ENCODE measurements at places on chromosomes 5 and 9.
A peak's percentile ranks its signal among the peaks of the same experiment; 100 is the strongest.

DNA sequence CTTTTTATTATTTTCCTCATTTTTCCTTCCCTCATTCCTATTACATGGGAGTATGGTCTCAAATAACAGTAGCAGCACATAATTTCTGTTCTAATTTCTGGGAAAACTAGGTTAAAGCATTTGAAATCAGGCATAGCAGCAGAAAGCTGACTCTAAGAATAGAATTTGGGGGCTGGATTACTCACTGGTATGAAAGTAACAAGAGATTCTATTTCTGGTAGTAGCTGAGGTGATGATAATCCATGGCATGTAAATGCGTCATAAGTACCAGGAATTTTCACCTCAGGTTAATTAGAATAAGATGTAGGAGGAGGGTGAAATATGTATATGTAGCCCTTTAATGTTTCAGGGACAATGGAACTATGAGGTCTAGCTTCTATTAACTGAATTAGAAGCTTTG, 662.0 kb downstream of the PTPRD start:
- DNase-seq, result no peak

- DNase-seq, result no peak
Measured at GRCh38 chr5:52177193-52177592, 610.5 kb upstream of the ITGA1 start.

DNA sequence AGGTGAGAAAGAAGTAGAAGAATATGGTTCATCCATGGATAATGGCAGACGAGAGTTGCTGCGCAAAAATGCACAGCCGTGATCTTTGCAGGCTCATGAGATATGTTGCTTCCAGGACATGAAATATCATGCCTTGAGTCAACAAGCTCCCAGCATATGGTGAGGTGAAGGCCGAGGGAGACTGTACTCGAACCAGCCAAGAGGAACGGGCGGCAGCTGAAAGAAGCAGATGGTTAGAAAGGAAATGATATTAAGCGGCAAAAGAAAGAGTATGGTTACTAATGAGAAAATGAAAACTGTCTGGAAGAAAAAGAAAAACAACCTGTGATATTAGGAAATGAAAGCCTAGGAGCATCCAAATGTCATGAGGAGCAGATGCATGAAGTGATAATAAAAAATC, 344.7 kb upstream of the DAP start:
- no peak for DNase-seq

DNA sequence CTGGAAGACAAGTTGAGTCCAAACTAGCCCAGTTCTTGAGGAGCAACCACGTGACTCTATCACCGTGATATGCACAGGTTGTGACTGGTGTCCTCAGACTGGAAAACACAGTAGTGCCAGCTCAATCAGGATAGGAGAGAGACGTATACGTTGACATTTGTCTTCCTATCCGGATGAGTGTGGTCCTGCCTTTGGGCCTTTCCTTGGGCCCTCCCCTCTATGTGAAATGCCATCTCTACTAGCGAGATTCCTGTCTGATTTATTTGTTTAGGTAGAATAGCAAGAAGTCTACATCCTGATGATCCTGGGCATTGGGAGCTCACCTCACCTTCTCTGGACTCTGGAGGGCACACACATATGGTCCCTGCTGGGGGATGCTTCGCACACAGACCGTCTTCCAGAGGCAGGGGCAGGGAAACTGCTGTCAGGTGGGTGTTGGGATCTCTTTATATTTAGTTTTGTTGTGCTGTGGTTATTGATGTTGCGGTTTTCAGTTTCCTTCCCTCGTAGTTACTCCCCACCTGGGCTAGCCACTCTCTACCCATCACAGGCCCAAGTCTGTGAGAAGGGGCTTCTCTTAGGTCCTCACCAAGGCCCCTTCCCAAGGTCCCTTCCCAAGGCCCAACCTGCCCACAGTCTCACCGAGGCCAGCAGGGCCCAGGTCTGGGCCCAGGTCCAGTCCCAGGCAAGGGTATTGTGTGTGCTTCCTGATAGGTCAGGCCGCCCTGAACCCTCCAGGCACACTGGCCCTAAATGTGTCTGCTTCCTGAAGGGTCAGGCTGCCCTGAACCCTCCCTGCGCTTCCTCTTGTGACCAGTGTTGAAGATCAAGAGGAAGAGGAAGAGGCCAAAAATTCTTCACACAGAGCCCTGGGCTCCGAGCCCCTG, 19.0 kb upstream of the SPINK4 start:
- peak; percentile 15 for DNase-seq

DNA sequence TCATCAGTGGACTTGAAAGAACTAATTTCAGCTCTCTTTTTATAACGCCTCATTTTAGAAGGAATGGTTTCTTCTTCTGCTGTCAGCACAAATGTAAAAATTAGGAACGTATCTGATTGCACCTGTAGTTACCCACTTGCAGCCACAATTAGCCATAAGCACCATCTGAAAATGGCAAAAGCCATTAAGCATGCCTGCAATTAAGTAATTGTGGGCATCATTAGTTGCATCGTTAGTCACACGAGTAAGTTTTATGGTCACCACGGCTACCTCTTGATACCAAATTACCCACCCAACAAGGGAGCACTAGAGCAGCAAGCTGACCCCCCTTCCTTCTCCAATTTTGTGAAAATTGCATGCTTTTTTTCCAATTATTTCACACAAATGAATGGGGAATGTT, 25.8 kb upstream of the SLC44A1 start:
- DNase-seq, result no peak

DNA sequence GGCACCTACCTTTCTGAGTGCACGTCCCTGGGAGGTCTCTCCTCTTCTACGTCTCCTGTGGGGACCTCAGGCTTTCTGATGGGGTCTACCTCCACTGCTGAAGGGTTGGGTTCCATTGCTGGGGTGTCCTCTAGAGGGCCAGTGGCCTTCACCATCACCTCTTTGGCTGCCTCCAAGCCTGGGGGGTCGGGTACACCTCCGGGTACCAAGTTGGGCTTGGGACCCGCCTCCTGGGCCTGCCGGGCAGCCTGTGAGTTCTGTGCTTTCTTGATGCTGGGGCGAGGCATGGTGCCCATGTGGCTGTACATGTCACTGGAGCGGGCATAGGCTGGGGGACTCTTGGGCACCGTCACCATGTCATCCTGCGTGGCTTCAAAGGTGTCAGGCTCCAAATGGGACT, 4.5 kb downstream of the SH2D3C start:
- no peak for DNase-seq

DNA sequence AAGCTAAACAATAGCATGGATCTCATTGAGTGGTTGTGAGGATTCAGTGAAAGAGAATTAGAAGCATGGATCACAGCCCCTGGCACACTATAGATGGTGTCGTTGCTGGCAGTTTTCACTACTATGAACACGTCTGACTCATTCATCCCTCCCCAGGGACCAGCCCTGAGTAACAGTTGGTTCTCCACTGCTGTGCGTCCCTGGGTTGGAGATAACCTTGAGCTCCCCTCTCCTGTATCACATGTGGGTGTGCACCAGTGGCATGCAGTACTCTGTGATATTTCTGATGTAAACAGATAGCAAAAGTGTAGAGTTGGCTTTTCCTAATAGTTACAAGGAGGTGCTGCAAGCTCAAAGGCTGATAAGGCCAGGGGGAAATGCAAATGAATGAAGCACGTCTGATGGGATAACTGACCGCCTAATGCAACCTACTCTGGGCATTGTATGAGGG, 8.8 kb upstream of the LCP2 start:
- no peak for DNase-seq

DNA sequence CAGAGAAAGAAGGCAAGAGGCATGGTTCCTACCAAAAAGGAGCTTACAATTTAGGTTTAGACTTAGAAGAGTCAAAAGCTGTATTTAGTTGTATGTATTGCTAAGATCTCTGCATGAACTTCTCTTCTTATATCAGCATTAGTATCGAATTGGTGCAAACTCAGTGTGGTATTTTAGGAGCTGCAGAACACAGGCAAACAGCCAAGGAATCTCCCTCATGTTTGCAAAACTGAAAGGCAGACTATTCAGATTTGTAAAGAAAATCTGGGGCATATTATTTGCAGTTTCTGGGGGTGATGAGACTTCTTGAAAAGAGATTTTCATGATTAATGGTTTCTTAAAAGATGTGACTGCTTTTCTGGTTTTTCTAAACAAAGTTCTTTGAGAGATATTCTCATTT, 252.7 kb downstream of the CEMIP2 start:
- no peak for DNase-seq

DNA sequence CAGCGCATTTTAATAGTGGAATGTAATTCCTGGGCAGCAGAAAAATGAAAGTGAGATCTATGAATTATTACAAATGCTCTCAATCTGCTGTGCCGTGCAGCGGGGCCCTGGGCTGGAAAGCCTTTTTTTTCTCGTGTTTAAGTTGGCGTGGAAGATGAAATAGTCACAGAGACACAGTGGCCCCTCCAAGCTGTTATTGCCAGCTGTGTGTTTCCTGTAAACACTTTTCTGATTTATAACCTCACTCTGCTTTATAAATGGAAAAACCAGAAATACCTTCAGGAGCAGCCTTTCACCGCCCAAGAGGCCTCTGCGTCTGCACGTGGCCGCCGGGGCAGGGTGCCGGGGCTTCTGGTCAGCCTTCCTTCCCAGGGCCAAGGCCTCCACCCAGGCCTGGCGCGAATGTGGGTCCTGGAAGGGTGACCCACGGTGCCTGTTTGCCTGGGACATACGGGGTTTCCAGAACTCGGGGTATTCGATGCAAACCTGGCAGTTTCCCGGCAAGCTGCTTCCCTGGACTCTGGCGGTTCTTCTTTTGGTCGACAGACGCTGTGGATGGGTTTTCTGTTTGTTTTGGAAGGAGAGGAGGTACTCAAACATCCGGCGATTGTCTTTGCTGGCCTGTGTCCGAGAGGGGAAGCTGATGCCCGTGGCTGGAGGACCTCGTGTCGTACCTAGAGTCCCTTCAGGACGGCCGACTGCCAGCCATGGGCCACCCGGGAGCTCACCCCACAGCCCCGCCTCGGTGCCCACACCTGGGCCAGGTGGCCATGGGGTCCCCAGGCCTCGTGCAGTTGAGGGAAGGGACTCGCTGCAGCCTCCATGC, 256.7 kb downstream of the PARP8 start:
- DNase-seq, result no peak

- no peak for DNase-seq
Measured at GRCh38 chr9:115992834-115993233, 160.8 kb upstream of the PAPPA start.

- DNase-seq, result no peak
Measured at GRCh38 chr9:21454149-21454548, 13.9 kb downstream of the IFNA1 start.

DNA sequence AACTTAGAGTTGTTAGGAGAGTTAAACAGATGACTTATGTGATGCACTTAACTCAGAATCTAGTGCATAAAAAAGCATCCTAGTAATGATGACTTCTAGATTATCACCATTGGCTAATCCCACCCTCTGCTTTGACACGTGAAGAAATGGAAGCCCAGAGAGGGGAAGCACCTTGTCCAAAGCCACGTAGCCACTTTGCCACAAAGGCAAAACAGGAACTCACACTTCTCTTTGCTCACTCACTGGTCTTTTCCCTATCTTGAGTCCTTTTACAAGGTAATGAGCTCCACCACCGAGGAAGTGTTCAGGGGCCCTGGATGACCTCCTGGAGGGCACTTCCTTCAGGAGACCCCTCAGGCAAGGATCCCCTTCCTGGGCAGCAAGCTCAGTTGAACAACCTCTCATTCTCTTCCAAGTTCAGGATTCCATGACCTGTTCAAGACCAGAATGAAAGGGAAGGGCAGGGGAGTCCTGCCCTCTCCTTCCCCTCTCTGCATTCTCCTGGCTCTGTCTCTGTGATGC, 89.7 kb downstream of the HRH2 start:
- DNase-seq, result no peak

GRCh38 chr5:31924005-31924404, 250.1 kb downstream of the GOLPH3 start:
- no peak for DNase-seq

GRCh38 chr9:105751761-105752160, 57.4 kb downstream of the TMEM38B start:
- DNase-seq, result no peak

- DNase-seq, result no peak
Measured at GRCh38 chr9:80550181-80550580, 978.4 kb downstream of the TLE4 start.

GRCh38 chr9:99816392-99816791, 5.3 kb upstream of the NR4A3 start:
- no peak for DNase-seq

- DNase-seq, result no peak
Measured at GRCh38 chr5:73037545-73037944, 81.7 kb downstream of the FCHO2 start.

- peak; percentile 58 for DNase-seq
Measured at GRCh38 chr9:15135164-15135792, 171.7 kb downstream of the TTC39B start.

DNA sequence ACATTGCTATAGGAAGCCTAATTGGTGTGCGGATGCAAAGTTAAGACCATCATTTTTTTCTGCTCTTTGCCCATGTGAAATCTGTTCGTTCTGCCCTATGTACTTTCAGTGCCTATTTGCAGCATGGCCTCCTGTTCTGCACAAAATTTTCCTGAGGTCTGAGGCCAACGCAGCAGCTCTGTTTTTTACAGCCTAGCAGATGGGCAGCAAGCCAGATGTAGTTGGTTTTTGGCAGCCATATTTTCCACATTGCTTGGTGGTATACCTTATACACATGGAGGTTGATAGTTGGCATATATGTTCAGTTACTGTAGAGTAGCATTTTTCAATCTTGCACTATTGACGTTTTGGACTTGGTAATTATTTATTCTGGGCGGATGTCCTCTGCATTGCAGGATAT, 133.5 kb upstream of the MRPS30 start:
- DNase-seq, result no peak
